ENCODE measurements at places on chromosomes 1 and 21.

DNA sequence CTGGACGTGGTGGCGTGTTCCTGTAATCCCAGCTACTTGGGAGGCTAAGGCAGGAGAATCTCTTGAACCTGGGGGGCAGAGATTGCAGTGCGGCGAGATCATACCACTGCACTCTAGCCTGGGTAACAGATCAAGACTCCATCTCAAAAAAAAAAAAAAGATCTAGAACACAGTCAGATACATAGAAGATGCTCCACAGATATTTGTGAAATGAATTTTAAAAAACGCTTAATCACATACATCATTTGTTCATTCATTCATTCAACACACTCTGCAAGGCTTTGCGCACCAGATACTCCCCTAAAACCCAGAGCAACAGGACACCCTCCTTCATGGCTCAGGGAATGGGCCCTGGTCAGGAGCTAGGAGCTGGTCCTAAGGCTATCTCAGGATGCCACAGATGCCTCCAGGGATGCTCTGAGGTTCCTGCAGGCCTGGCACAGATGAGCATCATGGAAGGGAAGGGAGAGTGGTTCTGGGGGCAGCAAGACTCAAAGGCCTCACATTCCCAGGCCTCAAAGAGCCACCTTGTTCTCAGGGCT is 6.4 kb downstream of the HSPG2 start:
- DNase-seq = no peak

GRCh38 chr1:44676484-44677200 is 2.1 kb downstream of the ARMH1 start:
- DNase-seq = no peak

DNA sequence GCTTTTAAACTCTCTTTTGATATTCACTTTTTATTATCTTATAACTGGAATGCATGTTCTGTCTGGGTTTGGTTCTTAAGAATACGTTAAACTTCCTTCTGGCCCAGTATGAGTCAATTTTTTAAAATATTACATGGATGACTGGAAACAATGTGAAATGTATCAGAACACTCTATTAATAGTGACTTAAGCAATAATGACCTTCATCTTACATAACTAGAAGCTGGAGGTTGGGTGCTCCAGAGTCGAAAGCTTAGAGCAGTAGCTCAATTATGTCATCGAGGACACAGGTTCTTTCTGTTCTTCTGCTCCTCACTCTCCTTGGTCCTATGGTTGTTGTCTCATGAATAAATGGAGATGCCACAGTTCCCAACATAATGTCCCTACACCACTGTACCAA is 91.6 kb upstream of the FOXD3 start:
- no peak for DNase-seq

- no peak for DNase-seq
These were observed 7.0 kb downstream of the COLGALT2 start for GRCh38 chr1:184030433-184031091.

- no peak for DNase-seq
These were observed 1301.4 kb downstream of the PLA2G4A start for GRCh38 chr1:188129856-188130838.

- DNase-seq = no peak
These were observed 55.2 kb downstream of the ATP1B1 start for GRCh38 chr1:169161496-169162194.

DNA sequence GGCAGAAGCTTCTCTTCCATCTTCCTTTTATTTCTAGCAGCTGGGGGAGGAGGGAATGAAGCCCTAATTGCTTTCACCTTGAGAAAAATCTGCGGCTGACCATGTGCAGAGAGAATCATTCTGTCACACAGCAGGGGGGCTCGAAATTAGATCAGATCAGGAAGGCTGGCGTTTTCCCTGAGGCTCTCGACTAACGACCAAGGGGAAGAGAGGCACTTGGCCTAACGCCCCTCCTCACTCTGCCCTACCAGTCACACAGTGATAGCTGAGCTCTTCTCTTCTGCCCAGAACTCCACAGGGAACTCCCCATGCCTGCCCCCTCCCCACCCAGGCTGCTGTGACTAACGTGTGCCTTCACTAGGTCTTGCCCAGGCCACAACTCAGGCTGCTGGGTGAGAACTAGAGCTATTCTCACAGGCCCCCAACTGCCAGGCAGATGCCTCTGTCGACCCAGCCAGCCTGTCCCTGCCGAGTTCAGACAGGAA is 26.5 kb upstream of the KHDRBS1 start:
- DNase-seq = peak; percentile 65

Measured in COR-L47 (cell line).